M059J (cell line): ENCODE measurements at places on chromosomes 2 and 18. TPM values are rescaled to one million over a fixed set of nuclear protein-coding genes. Genes with fewer than 3 reads are reported as not detected.

GRCh38 chr2:181128199-181128598, 147.8 kb downstream of the UBE2E3 start:
- DNase-seq, result no peak

DNA sequence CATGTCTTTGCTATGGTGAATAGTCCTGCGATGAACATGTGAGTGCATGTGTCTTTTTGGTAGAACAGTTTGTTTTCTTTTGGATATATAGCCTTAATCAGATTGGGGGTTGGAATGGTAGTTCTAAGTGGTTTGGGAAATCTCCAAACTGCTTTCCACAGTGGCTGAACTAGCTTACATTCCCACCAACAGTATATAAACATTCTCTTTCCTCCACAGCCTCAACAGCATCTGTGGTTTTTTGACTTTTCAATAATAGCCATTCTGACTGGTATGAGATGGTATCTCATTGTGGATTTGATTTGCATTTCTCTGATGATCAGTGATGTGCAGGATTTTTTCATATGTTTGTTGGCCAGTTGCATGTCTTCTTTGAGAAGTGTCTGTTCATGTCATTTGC, 112.2 kb upstream of the SESTD1 start:
- peak; percentile 65 for DNase-seq

DNA sequence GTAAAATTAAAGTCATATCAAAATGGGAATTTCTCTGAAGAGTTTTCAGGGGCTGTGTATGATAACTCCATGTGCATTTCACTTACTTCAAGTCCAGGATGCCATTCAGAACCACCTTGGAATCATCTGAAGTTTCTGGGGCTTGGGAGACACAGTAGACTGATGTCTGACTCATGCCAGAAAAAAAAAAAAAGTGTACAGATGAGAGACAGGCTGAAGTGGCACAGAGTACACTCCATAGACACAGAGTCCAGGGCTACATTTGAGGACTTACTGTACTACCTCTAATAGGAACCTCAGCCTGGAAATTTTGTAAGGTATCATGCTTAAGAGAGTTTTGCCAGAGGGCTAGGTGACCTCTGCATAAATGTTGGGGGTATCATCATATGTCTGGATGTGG, 92.0 kb downstream of the SS18 start:
- peak; percentile 18 for DNase-seq

- DNase-seq, result no peak
These were observed 26.1 kb upstream of the MMADHC start for GRCh38 chr2:149613704-149614103.

DNA sequence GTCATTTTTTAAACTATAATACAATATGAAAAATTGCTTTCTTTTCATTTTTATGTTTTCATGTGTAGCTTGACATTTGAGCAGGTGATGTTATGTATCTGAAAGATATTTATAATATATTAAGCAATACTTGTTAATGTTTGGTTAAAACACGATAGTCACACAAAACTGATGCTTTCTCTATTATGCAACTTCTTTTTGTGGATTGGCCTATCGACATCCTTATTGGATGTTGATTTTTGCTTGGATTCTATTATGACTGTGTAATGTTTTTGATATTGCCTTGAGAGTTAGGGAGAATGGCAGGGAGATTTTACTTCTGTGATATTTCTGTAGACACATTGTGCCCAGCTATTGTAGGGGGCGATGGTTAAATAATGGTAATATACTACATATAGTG, 128.0 kb downstream of the ZNF407 start:
- no peak for DNase-seq

GRCh38 chr2:221142341-221142740, 429.8 kb downstream of the EPHA4 start:
- DNase-seq, result no peak

DNA sequence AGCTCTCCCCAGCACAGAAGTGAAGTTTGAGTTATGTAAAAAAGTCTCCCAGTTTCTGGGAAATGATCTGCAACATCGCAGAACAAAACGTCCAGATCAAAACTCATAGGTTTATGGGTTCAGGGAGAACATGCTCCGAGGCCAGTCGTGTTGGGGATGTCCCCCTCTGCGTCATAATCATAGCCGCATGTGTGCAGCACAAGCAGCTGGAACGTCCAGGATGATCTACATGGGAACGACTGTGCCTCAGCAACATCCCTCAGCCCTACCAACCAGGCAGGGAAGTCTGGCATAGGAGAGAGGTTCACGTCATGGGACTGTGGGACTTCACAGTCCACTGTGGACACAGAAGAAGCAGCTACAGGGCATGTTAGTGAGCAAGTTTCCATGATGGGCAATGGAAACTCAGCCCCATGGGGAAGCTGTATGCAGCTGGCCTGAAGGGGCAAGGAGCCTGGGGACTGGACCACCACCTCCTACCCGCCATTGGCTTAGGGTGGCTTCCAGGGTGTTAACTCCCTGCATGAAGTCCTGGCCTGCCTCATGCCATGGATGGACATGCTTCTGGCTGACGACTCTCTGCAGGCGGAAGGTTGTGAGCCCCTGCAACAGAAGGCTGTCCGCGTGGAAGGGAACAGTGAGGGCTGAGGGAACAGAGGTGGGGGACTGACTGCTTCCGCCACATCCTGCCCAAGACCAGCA, 96.9 kb downstream of the COPS8 start:
- DNase-seq, result no peak

GRCh38 chr2:118846442-118846952, 951 bp downstream of the EN1 start:
- DNase-seq, result peak; percentile 15

DNA sequence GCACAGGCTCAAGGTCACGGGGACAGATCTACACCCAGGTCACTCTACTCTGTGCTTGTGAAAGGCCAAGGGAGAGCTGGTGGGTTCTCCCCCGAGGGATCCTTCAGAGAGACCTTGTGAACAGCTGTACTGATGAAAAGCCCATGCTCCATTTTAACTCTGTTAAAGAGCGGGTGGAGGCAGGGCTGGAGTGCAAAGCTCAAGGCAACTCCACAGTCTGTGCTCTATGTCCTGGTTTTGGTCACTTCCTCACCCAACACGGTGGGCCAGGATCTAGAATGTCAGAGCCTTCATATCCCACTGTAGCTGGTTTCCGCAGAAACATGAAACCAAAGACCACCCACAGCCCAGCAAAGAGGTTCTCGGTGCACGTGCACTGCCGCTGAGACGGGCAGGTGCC, 177.1 kb downstream of the LAMA1 start:
- no peak for DNase-seq

DNA sequence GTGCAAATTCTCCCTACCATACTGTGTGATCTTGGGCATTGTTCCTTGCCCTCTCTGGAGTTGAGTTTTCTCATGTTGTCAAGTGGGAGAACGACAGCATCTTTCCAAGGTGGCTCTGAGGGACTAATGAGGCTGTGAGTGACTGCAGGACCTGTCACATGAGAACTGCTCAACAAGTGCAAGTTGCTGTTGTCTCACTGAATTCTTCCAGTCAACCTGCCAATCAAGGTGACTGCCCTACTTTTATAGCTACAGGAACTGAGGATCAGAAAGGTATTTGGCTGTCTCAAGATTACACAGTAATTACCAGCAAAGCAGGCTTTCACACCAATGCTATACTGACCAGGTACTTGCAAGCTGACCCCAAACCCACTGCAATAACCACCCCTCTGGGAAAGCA, 137.6 kb downstream of the MTCL1 start:
- DNase-seq, result no peak

DNA sequence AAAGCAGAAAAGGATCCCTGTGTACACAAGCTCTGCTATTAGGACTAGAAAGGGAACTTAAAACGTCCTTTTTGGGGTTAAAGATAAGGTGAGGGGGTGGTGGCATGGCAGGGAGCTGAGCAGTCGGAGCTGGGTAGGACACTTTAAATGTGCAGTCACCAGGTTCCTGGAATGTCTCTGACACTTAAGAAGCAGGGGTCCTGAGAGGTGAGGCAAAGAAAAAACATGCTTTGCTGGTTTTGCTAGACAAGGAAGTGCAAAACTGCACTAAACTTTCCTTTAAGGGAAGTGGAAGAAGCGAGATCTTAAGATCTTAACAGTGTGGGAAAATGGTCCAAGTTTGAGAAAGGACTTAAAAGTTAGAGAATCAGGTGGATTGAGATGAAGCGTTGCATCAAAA, 99.5 kb upstream of the MAP3K20 start:
- no peak for DNase-seq

- DNase-seq, result no peak
These were observed 15.6 kb downstream of the ILKAP start for GRCh38 chr2:238187618-238188548.

- no peak for DNase-seq
These were observed 19.2 kb upstream of the SLC14A2 start for GRCh38 chr18:45596036-45596435.

DNA sequence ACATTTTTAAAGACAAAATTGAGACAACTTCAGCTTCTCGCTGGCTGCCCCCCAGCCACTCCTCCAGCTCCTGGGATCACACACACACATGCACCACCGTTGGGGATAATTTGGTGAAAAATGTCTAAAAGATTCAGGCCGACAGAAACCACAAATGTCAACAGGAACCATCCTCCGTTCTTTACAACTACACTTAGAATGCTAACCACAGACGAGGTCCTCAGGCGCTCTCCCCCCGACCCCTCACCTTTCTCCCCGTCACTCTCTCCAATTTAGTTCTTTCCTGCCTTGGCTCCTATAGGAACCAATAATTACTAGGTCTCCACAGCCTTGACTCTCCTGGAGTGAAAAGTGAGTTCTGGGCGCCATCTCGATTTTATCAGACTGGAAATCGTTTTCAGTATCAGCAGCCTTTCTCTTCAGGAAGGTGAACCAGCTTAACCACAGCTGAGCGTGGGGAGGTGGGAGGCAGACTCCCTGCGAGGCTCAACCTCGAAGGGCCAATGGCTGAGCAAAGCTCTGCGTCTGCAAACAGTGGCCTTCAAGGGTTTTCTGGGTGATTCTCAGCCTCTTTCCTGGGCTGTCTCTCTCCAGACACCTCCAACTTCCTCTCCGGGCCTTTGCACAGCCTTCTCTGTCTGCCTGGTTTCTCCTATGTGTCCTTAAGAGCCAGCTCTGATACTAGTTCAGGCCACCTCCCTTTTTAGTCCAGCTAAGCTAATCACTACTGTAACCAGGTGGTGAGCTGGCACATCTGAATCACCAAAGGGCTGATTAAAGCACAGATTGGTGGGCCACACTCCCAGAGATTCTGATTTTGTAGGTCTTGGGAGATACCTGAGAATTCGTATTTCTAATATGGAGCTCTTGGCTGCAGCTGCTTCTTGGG, 115.7 kb upstream of the COPS8 start:
- DNase-seq, result no peak

DNA sequence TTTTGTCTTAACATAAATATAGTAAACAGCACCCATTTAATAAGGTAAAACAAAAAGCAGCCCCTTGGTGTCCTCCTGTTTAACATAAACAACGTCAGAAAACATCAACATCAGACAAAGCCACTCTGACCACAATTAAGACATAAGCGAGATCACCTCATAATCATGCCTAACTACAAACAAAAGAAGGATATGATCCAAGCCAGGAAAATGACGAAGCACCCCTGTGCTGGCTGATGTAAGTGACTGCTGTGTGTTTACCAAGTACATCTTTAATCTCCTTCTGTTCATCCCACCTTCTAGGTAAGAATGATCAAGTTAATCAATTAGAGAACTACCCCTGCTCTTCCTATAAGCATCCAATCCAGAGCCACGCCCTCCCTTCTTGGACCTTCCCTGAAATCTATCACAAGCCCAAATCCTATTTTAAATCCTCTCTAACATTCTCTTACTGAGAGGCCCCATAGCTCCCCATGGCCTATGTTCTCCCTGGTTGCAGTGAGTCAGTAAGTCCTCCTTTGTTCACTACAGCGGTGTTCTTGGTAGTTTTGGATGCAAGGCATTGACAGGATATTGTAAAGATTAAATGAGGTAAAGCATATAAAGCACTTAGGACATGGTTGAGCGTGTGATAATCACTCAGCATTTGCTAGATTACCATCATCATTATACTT, 424.2 kb downstream of the TSN start:
- DNase-seq, result no peak

ZNF892 gene
- total RNA-seq, result 1.6 and 2.7 TPM in 2 replicates

L3MBTL4 gene
- 0.05 and 0.15 TPM in 2 replicates for total RNA-seq

ANO7 gene
- total RNA-seq, result 0.62 and 0.76 TPM in 2 replicates

CEP76 gene
- total RNA-seq, result 9.9 and 22.4 TPM in 2 replicates

IL1R2 gene
- total RNA-seq, result not detected in 2 replicates
